A549 treated with GW870086 at 1 μM for 4 hours (cell line): ENCODE measurements at places on chromosomes 11 and 22. TPM values are rescaled to one million over a fixed set of nuclear protein-coding genes. Genes with fewer than 3 reads are reported as not detected.

The NXPE2 gene
- total RNA-seq = not detected in 5 replicates

The WT1 gene
- 4.6 to 6.0 TPM (median 5.1 TPM) in 5 replicates for total RNA-seq

The SOX10 gene
- total RNA-seq = not detected in 5 replicates

The P2RX6 gene
- total RNA-seq = 0.58 to 1.2 TPM (median 0.79 TPM) in 5 replicates

The LRRC55 gene
- total RNA-seq = not detected in 5 replicates
